ENCODE measurements at places on chromosomes 6 and 20.

- DNase-seq = no peak
Observed at GRCh38 chr6:117270843-117271507, 5.6 kb downstream of the VGLL2 start.

DNA sequence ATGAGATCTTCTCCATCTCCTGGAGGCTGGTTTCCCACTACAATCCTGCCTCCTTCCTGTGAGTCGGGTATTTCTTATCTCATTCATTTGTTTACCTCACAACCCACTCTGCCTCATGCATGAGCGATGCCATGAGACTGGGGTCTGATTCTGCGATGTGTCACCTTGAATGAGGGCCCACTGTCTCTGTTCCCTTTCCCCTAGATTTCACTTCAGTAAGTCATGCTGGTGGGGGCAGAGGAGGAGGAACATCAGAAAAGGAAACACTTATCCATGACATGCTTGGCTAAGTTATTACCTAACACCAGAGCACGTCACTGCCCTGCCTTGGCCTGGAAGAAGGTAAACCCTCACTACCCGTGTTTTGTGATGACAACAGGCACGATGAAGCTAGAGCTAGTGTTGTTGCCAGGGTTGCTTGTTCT is 337.4 kb upstream of the PRDM1 start:
- no peak for DNase-seq

- no peak for DNase-seq
Observed at GRCh38 chr6:146892613-146893401, 294.0 kb downstream of the ADGB start.

DNA sequence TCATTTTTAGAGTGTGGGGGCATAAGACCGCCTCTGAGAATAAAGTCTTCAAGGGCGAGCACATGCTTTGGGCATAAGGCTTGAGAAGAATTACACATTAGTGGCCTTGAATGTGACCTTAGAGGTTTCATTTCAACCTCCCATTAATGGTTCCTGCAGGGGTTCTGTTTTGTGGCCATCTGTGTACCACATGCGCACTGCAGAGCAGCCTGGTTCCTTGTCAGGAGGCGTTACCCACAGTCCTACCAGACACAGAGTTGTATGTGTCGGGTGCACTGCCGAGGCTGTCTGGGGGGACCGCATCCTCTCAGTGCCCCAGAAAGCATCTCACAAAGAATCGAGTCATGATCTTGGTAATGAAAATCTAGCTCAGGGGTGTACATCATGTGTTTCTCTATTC is 115.7 kb downstream of the B3GAT2 start:
- DNase-seq = no peak

GRCh38 chr6:5249451-5250122 is 11.2 kb downstream of the LYRM4 start:
- no peak for DNase-seq

GRCh38 chr6:93163146-93163545 is 256.2 kb downstream of the EPHA7 start:
- DNase-seq = no peak

- DNase-seq = no peak
Observed at GRCh38 chr6:2229742-2230141, 15.7 kb downstream of the GMDS start.

DNA sequence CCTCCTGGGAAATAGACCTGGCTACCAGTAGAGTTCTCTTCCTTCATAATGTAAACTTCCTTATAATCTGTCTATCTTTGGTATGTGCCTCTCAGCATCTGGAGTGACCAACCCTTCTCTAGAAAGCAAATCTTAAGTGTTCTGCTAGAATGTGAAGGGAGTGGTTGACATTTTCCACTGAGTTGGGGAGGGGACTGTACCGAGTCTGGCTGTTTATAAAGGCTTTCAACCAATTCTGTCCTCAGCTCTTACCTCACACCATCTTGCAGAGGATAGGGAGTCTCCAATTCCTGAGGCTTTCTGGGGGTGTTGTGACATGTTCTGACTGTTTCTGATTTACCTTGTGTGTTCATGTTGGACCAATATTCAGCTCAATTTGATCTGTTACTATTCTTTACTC is 39.6 kb downstream of the FAM217A start:
- no peak for DNase-seq

GRCh38 chr6:54085541-54085940 is 25.7 kb upstream of the MLIP start:
- no peak for DNase-seq

GRCh38 chr20:18287546-18287914 is 797 bp upstream of the ZNF133 start:
- no peak for DNase-seq

DNA sequence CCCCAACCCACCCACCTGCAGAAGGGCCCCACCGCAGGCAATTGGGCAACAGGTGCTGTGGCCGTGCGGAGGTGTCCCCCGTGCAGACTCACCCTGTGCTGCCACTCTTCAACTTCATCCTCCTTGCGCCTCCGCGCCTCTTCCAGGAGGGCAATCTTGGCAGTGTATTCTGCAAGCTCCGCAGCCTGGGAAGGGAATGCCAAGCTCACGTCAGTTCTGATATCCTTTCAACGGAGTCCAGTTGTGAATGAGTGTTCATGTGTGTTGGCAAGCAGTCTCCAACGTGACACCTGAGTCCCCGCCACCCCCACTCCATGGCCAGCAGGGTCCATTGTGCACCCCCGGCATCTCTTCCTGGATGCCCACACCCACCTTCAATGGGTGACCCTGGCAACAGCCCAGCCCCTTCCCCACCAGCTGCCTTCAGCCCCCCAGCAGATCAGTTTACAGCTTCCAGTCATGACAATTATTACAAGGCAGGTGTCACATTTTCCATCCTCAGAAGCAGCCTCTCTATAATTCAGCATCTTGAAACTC is 49.9 kb downstream of the EZR start:
- DNase-seq = no peak

GRCh38 chr20:24627926-24628325 is 158.5 kb downstream of the SYNDIG1 start:
- DNase-seq = no peak

DNA sequence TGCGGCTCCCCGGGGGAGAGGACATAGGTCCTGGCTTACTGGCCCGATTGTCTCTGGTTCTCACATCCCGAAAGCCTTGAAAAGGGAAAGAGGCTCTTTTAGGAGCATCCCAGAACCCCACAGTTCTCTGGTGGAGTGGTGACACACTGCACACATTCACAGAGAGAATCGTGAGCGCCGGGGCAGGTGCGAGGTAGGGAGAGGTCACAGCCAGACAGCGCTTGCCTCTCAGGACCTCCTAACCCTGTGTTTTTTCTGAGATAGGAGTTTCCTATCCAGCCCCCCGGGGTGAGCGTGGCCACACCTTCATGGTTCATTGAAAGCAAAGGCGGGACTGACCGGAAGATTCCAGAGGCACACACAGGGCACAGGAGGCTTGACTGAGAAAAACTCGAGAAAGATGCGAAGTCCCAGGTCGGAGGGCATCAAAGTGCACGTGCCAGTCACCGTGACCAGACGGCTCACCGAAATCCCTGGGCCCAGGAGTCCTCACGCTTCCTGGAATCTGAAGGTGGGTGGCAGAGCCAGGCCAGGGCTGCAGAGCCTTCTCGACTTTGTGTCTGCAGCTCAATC is 46.5 kb upstream of the FRMD1 start:
- no peak for DNase-seq

DNA sequence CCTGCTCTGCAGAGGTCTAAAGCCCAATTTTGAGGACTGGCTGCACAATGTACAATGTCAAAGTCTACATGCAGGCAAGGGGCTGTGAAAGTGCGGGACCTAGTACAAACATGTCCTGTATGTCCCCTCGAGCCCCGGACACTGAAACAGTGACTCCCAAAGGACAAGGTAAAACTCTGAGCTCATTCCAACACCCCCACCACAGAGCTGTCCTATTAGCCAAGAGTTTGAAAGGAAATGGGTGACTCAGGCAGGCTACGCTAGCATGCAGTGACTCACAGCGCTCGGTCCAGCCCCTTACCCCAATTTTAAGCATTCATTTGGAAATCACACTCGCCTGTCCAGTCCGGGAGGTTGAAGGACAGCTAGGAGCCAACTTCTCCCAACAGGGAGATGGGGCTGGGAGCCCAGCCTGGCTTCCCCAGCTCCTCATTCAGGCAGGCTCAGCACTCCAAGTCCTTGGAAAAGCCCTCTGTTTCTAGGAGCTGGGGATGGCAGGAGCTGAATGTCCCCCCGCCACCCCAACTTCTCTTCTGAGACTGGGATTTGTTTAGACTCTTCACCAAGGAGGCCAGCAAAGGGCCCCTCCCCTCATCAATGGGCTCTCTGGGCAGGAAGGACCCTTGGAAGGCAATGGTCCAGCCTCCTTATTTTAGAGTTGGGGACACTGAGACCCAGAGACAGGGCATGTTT is 3.9 kb downstream of the SDC4 start:
- DNase-seq = no peak

GRCh38 chr6:51477711-51478311 is 609.6 kb downstream of the PKHD1 start:
- DNase-seq = no peak

DNA sequence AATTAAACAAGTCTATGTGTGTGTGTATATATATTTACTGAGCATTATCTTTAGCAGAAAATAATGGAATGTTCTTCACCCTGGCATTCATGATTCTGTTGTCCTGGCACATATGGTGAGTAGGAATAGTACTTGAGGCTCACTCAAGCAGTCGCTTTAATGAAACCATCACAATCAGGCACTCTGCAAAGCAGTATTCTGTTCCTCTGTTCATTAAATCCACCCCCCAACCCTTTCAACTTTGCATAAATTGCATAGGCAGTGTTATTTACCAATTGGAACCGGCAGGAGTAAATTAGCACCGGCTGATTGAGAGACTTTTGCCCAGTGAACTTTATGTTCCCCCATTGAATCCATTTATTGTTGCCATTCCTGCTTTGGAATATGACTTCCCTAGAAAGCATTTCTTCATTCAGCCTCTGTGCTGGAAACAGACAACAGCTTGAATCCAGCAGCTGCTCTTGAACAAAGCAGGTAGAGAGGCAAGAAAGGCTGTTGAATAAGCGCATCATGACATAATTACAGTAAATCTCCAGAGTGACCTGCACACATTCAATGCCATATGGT is 268.0 kb upstream of the RNF217 start:
- peak; percentile 87 for DNase-seq

DNA sequence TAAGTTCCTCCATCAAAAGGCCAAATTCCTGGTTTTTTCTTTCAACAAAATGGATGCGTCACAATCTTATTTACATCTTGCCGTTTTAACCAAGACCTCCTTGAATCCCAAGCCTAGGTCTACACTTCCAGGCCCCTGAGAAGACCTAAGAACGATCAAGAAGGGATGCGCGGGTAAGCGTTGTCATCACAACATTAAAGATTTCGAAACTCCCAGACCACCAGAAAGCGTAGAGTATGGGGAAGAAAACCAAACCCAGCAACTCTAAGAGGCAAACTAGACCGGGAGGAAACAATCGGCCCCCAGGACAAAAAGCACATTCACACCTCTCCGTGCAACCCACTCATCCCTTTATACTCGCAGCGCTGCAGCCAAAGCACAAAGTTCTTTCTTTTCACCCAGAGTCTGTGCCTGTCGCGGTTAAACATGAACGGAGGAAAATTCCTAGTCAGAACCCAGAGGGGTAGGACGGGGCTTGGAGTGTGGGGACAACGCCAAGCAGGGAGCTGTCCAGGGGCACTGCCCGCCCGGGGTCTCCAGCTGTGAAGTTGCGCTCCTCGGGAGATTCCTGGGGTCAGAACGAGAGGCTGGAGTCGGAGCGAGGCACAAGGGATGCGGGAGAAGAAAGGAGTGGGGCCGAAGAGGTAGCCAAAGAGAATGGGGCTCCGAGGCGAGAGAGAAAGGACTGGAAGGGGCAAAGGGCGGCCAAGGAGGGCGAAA is 725 bp downstream of the OSER1 start:
- DNase-seq = no peak

DNA sequence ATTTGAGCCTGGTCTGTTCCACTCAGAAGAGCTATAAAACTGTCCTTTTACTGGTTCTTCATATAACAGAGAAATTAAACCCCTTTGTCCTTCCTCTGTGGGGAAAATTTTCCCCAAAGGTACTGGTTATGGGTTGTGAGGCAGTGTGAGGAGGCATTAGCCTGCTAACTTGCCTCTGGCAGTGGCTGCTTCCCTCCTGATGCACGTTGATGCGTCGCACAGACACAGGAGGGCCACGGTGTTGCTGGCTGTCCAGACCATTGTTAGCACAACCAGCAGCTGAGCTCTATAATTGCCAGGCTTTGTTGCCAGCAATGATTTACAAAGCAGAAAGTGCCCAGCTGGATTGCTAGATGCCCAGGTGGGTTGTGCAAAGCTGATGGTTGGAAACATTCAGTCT is 10.1 kb downstream of the AAR2 start:
- no peak for DNase-seq

DNA sequence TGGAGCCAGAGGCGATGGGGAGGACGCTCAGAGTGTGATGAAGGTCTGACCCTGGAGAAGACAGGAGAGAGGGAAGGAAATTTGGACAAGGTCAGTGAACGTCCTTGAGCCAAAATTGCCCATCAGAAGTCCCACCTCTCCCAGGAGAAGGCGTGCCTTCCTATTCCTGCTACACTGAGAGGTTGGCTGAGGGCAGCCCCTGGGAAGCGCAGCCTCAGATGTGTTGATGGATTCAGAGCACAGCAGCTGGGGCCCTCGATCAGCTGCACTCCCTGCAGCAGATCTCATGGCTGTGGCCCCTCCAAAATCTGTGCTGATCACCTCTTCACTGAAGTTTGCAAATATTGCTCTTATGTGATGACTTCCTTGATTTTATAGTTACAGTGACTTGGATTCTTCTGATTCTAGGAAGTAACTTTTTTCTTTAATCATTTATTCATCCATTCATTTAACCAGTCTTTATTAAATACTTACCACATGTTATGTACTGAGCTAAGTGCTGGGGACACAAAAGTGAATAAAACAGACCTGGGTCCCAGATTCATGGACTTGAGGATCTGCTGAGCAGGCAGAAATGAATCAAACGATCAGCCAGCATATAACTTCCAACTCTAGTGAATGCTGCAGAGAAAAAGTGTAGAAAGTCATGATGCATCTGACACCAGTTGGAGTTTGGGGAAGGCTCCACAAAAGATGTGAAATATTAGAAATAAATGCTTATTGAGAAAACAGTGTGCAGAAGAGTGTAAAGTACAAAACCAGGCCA is 69.6 kb upstream of the ARMC2 start:
- no peak for DNase-seq

GRCh38 chr6:53306819-53307347 is 41.9 kb downstream of the ELOVL5 start:
- DNase-seq = no peak

Measured in NCI-H345 (cell line).